Activated CD4-positive, CD25-positive, alpha-beta regulatory T cell (primary cell): ENCODE measurements at places on chromosomes 6 and 20.

GRCh38 chr20:50136822-50137599 lies 16.5 kb downstream of the PEDS1 start:
- DNase-seq: no peak

DNA sequence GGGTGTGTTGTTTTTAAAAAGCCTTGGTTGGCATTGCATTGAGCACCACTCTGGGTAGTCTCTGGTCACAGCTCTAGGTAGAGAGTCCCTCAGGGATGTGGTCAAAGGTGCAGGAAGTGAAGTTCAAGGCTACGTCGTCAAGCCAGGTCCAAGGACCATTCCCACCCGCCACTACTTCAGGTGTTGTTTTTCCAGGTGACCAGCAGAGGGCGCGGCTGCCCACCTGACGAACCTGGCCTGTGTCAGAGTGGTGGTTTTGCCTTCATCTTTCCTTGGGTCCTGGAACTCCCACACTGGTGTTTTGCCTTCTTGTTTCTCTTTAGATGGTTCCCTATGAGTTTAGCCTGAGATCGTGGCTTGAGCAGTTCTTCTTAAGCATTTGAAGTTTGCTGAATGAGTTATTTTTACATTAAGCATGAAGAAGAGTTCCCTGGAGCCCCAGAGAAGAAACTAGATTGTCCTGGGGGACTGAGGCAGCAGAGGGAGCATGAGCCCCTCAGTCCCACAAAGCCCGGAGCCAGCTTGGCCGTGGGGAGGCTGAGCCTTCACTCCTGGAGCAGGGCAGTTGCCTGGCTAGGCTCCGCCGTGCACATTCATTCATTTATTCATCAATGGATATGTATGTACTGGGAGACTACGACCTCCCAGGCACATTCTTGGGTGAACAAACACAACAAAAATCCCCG lies 5.6 kb upstream of the PHACTR3 start:
- DNase-seq: no peak

GRCh38 chr20:33070111-33071053 lies 9.1 kb upstream of the BPIFB4 start:
- no peak for DNase-seq

DNA sequence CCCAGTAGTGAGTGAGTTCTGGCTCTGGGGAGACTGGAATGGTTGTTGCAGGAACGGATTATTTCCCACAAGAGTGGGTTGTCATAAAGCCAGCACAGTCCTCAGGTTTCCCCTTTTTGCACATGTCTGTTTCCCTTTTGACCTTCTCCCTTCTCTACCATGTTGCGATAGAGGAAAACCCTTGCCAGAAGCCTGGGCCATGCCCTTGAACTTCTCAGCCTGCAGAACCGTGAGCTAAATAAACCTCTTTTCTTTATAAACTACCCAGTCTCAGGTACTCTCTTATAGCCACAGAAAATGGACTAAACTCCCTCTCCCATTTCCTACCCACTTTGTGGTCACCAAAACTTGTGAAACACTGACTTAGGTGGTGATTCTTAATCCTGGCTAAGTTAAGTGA lies 7.2 kb upstream of the PPP1R16B start:
- no peak for DNase-seq

- no peak for DNase-seq
These were observed 35.8 kb upstream of the ZNF217 start for GRCh38 chr20:53629436-53629835.
